NCI-H146 (cell line): ENCODE measurements at places on chromosomes 3 and 15.
A peak's percentile ranks its signal among the peaks of the same experiment; 100 is the strongest.

DNA sequence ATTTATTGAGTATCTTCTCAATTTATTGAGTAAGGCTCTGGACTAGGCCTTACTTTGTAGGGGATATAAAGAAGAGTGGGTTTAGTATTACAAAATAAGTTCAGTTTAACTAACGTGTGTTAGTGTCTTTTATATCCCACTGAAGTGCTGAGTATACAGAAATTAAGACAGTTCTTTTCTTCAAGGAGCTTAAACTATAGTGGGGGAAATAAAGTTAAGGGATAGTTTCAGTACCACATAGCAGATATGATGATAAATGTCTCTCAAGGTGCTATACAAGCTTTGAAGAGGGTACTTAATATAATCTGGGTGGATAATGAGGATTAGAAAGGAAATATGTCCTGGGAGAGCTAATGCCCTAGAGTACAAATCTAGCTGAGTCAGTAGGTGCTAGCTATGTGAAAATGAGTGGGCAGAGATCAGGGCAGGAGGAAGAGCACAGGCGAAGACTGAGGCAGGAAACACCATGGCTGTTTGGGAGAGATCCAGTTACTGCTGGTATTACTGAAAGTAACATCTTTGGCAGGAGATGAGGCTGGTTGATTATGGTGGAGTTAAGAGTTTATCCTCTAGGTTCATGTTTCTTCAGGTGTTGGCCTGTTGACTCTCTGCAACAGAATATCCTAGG is 46.0 kb downstream of the TEX9 start:
- no peak for DNase-seq

GRCh38 chr15:99019558-99020540 is 12.3 kb upstream of the PGPEP1L start:
- DNase-seq: no peak

DNA sequence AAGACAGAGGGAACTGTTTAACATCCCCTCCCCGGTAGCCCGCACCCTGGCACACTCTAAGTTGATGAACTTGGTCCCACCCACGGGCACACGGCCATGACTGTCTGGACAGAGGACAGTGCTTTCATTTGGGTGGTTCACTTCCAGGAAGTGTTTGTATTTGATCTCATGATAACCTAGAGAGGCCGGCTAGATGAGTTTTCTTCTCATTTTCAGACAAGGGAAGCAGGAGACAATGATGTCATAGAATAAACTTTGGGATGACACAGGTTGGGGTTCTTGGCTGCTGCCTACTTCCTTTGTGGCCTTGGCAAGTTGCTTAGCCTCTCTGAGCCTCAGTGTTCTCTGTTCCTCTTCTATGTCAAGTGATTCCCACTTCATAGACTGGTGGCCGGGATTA is 16.1 kb upstream of the LYSMD4 start:
- no peak for DNase-seq

- no peak for DNase-seq
These were observed 194.5 kb downstream of the RBMS3 start for GRCh38 chr3:29475305-29475840.

GRCh38 chr3:42668413-42668760 is 14.9 kb downstream of the ZBTB47 start:
- DNase-seq: no peak

GRCh38 chr3:170490828-170491560 is 72.3 kb downstream of the CLDN11 start:
- DNase-seq: no peak

GRCh38 chr3:125148016-125148812 is 64.3 kb downstream of the SLC12A8 start:
- DNase-seq: no peak

- peak; percentile 24 for DNase-seq
These were observed 179.4 kb downstream of the GBE1 start for GRCh38 chr3:81581966-81582599.

DNA sequence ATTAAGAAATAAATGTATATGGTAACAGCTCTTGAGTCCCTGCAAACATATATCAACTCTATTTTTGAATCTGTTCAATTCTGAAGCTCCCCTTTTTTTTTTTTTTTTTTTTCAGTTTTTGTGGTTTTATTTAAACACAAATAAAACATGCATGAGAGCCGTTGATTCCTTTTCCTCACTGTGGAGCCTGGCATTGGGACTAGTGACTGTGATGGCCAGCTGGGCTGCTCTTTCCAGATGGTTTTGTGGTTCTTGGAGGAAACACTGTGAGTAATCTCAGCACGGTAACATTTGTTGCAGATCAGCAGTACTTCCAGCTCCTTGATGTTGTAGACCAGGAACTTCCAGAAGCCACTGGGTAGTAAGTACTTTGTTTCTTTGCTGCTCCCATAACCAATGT is 15.9 kb downstream of the EMC7 start:
- DNase-seq: no peak

GRCh38 chr15:25641762-25642161 is 202.9 kb upstream of the UBE3A start:
- no peak for DNase-seq

DNA sequence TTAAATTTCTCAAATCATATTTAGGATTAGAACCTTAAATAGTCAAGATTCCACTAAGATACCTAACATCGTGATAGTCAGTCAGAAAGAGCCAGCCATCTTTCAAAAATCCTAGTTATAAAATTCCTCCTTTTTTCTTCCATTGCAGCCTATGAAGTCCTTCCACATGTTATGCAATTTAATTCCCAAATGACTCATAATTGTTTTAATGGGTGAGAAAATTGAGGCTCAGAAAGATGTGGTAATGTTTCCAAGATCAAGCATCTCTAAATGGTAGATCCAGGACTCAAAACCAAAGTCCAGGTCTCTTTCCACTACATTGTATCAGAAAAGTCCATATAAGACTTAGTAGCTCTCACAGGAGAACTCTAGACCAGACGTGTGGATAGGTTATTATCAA is 9.5 kb downstream of the CFAP44 start:
- DNase-seq: no peak

DNA sequence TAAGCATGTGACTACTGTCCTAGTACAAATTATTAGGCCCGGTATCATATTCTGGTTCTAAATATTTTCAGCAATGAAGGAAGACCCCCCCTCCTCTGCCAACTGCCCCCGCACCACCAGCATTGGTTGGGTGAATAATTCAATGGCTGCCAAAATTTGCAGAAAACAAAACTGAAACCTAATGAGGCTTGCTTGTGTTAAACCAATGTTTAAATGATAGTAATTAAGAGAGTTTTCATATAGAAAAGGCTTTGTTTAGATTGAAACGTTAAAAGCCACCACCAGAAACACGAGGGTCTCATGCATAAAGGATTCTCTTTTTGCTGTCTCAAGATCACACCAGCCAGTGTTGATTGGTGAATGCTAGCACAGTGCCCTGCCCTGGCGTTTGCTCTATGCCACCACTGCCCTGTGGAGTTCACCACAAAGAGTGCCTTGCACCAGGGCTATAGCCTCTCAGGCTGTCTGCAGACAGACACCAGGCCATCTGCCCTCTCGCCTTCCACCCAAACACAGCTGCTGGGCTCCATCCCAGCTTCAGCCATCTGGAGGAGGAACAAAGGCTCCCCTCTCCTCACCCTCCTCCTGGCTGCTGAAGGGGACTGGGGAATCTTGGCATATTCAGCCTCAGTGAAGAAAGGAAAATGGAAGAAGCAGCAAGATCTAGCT is 200.3 kb upstream of the PFN2 start:
- peak; percentile 52 for DNase-seq

GRCh38 chr3:147408188-147409100 is 721 bp upstream of the ZIC1 start:
- DNase-seq: no peak

DNA sequence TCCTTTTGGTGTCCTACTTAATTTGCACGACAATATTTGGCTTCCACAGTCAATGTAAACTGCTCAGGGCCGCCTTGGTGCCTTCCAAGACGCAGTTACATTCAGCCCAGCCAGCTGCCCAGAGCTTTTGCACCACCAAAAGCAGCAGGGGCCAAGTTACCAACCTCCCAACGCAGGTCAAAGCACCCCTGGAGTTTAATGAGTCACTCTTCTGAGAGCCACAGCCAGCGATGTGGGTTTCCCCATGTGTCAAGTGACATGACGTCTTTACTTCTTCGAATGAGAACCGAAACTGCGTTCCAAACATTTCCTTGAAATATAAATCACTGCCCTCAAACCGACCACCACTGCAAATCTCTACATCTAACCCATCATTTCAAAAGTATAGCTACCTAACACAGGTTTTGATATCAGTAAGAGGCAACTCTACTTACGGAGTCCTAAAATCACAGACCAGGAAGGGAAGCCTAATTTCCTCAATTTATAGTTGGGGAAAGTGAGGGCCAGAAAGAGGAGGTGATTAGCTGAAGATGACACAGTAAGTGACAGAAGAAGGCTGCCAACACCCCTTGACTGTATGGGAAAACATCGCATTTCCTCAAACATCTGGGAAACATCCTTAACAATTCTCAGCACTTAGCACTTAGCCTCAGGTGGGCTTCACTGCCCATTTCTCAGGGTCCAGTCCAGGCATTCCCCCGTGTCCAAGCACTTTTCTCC is 24.5 kb downstream of the MB21D2 start:
- no peak for DNase-seq

GRCh38 chr3:75254685-75255084 is 409.4 kb upstream of the FRG2C start:
- peak; percentile 30 for DNase-seq

GRCh38 chr3:8834974-8835373 is 65.6 kb upstream of the OXTR start:
- DNase-seq: no peak

DNA sequence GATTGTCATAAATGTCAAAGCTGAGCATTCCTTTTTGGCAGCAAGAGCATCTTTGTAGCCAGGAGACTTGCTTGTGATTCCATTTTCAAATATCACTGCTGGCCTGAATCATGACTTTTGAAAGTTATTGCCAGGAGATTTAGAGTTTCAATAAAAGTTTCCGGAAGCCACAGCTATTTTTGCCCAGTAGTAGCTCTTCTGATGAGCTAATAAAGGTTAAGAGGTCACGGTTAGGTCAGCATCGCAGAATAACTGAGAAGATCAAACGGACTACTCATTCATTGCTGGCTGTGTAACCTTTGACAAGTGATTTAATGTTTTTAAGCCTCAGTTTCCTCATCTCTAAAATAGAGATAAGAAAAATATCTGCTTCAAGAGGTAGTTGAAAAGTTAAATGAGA is 105.1 kb upstream of the ETV5 start:
- no peak for DNase-seq

DNA sequence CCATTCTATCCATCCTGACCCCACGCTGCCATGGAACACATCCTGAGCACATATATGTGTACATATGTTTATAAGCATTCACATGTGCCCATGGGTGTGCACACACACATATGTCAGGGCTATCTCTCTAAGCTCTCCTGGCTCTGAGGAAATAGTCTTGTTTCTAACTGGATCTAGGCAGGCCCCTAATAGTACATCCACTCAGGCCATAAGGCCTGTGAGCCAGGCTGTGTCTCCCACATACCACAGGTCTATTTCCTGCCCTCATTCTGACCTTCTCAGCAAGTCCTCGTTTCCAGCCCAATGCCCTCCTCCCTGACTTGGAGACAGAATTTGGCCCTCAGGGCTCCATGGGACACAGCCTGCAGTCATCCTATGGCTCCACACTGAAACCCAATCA is 284.8 kb upstream of the CTNNB1 start:
- DNase-seq: no peak

GRCh38 chr3:4708230-4708629 is 215.1 kb downstream of the ITPR1 start:
- no peak for DNase-seq

GRCh38 chr3:104234442-104235194 is 1132.1 kb upstream of the ALCAM start:
- DNase-seq: no peak

- DNase-seq: no peak
These were observed 22.5 kb downstream of the LPP start for GRCh38 chr3:188176476-188176875.

GRCh38 chr3:49792371-49793150 is 6.2 kb upstream of the IP6K1 start:
- no peak for DNase-seq

DNA sequence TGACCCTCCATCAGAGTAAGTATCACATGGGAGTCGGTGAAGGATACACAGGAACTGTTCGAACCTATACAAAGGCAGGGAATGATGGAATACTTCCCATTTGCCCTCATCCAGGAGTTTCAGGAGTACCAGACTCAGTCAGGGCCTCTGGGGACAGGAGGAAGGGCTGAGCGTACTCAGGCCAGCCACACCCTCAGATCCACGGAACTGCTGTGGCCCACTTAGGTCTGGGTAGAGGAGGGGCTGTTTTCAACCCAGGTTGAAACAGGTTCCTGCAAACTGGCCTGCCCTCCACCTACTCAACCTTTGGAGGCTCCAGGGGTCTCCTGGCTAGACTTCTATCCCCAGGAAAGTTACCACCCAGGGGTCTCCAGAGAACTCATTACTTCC is 6.7 kb upstream of the IGDCC3 start:
- no peak for DNase-seq

DNA sequence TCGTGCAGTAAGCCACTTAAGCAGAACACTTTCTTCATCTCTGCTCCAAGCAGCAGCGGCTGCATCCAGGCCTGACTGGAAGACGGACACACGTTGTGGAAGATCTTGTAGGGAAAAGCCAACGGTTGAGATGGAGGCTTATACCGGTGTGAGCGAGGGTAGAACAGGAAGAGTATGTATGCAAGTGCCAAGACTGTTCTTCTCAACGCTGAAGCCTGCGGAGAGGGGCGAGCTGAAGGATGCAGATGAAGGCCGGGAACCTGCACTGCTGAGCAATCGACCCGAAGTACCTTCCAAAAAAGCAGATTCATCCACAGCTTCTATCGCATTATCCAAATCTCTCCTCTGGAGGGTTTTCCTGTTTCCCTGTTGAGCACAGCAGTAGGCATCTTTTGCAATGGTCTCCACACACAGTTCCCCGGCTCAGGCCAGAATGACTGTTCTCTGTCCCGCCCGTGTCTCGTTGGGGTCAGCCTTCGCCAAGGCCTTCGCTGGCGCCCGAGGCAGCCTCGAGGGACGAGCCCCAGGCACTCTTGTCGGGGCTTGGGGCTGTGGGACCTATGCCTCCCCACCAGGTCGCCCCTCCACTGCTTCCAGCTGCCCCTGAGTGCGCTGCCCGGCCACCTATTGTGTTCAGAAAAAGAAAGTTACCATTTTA is 22.2 kb upstream of the DYNC1LI1 start:
- DNase-seq: no peak
